Stimulated activated CD8-positive, alpha-beta memory T cell treated with anti-CD3 and anti-CD28 coated beads, Interleukin-7, amount 100 ng/mL, for 4 hours (primary cell): ENCODE measurements at places on chromosomes 3 and 15.

DNA sequence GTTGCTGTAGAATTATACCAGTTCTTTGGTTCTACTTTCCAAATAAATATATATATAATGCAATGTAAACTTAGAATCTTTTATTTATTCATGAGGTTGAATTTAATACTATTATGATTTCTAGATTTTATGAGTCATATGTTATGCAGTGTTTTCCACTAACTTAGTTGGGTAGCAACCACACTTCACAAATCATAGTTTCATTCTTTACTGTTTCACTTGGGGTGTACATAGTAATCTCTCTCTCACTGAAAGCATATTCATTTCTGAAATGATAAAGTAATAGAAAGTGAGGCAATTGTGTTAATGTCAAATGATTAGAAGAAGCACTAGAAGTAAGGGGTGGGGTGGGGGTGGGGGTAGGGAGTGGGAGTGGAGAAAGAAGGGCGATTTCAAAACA lies 52.6 kb downstream of the IQCH start:
- DNase-seq: no peak

- DNase-seq: no peak
These were observed 85.1 kb upstream of the TSEN2 start for GRCh38 chr3:12399226-12399625.

DNA sequence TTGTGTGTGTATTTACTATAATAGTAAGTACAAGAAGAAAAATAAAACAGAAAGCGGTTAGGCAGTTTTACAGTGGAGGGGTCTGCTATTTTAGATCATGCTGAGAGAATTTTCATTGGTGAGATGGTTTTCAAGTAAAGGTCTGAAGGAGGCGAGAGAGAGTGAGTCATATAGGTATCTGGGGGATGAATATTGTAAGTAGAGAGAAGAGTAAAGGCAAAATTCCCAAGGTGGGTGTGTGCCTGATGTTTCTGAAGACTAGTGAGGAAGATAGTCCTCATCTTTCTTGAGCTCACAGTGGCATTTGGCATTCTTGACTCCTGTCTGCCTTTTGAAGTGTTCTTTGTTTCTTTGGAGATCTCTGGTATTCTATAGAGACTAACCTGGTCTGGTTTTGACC lies 38.6 kb downstream of the CRYBG3 start:
- DNase-seq: no peak

GRCh38 chr15:98845138-98845884 lies 162.3 kb downstream of the PGPEP1L start:
- no peak for DNase-seq

DNA sequence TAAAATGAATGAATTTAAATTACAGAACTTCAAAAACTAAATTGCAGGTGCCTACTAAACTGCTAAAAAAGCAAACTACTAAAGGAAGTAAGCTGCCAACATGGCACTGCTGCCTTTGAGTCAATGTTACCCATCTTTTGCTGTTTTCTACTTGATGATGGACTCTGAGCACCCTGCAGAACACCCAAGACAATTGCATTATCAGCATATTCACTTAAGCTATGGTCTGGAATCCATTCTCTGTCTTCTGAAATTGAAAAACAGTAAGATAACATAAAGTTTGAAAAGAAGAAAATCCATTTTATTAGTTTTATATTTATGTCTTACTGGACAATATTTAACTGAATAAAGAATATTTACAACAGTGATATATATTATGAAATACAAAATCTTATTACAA lies 91.4 kb downstream of the ZBBX start:
- no peak for DNase-seq

GRCh38 chr15:40045572-40046217 lies 6.7 kb upstream of the SRP14 start:
- DNase-seq: no peak

DNA sequence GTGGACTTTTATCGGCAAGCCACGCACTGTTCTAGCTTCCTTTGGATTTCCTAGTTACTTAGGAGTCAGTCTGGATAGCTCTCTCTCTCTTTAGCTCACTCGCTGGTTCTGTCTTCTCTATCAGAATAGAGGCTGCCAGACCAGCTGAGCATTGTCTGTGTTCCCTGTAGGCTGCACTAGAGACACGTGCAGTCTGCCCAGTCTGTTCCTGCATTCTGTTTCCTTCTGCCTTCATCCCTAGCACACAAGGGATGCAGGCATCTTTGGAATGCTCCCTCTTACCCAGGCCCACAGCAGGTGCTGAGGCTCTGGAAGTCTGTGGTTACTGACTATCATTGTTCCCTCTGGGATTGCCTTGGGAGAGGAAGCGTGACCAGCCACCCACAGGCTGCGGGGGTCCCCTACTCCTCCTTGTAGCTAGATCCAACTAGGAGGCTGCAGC lies 322.8 kb downstream of the ZNF621 start:
- DNase-seq: no peak

DNA sequence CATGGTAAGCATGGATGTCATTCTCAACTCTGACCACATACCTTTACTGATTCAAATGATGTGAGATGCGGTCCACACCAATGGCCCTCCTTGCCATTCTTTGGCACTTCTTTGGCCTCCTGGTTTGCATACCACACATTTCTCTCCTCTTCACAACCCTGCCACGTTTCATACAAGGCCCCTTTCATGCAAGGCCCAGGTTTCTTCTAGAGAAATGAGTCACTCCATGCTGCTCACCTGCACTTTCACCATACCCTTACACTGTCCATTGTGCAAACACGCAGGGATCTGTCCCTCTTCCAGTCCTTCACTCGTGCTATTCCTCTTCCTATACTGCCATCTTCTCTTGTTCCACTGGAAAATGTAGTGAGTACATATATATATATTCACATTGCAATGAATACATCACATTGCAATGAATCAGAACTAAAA lies 24.4 kb upstream of the SLC24A5 start:
- no peak for DNase-seq

DNA sequence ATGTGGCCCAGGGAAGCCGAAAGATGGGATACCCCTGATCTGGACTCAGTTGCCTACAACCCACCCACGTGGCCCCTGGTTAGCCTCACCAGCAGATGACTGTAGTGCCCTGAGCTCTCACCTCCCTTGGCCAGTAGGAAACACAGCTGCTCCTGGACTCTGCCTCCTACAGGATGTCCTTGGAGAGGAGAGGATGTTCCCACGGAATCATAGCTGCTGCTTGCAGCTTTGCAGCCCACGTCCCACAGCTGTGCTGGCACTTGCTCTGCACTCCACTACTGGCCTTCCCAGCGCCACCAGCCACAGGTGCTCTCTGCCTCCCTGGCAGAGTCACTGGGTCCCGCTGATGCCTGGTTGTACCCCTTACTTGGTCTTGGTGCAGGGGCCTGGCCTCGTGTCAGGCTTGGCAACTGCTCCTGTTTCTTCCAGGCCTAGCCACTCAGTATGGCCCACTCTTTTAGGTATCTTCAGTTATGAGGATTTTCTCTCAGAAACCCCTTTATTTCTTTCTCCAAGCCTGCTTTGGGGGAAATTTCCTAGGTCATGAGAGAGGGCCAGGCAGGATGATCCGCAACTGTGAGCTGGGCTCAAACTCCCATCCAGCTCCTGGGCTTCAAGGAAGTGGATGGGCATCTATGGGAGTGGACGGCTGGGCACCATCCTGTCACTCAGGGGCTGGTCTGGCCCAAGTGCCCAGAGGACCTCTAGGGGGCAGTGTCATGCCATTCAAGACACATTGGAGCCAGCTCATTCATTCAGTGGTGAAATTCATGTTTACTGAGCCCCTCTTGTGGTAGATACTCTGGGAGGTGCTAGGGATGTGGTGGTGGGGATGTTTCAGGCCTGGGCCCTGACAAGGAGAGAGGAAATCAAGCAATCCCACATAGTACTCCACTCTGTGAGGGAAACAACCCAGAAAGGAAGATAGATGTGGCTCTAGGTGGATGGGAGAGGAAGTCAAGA lies 16.2 kb upstream of the VILL start:
- DNase-seq: peak; percentile 29

DNA sequence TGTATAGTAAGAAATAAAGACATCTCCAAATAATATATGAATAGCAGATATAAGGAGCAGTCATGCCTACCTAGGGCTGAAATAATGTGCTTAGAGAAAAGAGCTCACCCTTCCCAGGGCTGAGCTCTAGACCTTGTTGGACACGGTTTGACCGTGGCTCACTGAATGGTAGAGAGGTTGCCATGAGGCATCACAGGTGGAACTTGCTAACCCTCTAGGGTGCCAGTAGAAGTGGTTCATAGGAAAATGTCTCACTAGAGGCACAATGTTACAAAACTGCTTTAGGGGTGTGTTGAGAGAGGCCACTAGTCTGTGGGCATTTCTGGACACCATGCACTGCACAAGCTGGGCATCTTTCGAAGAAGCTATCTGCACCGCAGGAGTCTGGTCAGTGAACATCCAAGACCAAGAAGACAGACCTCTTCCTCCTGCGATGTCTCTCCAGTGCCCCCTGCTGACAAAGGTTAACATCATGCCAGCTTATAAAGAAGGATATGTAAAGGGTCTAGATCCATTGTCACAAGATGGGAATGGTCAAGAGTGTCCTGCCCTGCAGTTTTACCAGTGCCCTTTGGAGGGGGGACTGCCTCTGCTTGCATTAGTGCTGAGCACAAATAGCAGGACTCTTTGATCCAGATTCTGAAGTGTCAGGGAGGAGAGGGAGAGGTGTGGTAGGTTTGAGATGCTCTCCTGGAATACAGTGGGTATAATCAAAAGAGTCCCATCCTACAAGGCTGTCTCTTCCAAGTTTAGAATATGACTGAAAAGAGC lies 266.8 kb downstream of the ZNF385D start:
- no peak for DNase-seq

- DNase-seq: no peak
These were observed 567 bp downstream of the TICRR start for GRCh38 chr15:89575656-89576416.

- DNase-seq: no peak
These were observed 39.6 kb downstream of the SEMA6D start for GRCh38 chr15:47756872-47757271.

DNA sequence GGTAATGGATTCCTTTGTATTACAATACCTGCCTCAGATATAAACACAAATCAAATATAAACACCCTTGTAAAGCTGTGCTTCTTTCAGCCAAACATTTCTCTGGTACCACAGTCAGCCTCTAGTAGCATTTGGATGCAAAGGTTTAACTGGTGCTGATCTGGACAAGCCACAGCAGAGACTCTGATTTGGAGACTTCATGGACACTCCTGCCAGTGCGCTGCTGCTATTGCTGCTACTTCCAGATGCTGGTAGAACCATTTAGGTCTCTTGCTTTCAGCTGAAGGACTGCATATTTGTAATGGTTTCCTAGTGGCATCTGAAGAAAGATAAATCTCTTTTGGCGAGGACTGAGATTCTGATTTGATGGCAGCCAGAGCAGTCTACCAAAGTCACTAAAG lies 36.9 kb downstream of the NCK1 start:
- no peak for DNase-seq

DNA sequence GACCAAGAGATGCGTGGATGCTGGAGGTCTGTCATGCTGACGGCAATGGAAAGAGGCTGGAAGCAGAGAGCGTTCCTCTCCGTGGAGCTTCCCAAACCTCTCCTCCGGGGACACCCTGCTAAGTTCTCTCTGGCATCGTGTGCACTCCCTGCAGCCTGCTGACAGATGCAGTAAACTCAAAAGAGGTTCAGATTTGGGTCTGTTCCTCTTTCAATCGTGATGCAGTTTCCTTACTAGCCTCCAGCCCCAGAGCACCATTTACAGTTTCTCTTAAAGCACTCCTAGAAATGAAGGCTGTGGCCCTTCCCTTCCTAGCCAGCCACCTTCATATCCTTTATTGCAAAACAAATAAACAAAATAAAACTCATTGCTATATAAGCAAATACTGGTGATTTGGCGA lies 47.3 kb upstream of the LRRC58 start:
- no peak for DNase-seq

GRCh38 chr15:68209735-68210408 lies 4.7 kb upstream of the CALML4 start:
- DNase-seq: peak; percentile 51

DNA sequence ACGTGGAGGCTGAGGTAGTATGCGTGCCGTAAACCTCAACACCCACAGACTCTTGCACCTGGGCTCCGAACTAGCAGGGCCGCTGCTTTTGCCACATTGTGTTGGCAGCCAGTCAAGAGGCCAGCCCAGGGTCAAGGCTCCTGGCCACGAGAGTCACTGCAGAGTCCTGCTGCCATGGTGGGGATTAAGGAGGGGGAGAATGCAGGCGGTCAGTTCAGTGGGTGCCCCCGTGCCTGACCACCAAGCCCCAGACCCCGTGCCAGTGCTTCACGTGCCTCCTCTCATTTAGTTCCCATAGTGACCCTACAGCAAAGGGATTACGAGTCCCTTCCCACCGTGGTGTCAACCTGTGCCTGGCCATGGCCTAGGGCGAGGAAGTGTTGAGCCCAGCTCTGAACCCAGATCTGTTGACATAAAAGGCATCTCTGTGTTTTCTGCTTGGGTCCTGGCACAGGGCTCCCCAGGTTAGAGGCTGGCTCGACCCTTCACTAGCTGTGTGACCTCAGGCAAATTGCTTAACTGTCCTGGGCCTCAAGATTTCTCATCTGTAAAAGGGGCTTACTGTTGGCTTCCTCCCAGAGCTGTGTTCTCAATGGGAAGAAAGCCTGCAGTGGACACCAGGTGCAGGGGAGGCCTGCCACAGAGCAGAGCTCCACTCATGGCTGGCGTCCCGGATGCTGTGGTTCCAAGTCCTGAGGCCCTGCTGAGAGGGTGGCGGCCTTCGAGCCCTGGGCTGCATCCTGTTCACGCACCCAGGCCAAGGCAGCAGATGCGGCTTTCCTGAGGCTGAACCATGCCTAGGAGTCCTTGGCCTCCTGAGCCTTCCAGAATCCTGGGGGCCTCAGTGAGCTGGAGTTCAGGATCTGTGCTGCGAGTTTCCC lies 32.8 kb downstream of the FBLN2 start:
- no peak for DNase-seq

- no peak for DNase-seq
These were observed 20.7 kb downstream of the CCDC12 start for GRCh38 chr3:46955801-46956259.

DNA sequence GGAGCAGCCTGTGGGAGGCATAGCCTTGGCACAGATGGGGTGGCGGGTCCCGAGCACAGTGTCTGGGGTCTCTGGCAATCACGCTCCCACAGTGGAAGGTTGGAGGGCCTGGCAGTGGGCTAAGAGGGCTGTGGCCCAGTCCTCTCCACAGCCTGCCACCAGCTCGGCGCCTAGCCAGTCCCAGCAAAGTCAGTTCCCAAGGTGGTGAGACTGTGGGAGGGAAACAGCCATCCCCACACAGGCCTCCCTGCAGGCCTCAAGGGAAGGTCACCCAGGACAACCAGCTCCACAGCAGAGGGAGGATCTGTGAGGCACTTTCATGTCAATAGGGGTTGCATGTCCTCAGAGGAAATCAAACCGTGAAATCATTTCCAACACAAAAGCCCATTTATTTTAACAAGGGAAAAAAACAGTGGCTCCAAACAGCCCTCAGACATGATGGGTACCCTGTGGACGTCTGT lies 27.6 kb upstream of the LIMD1 start:
- no peak for DNase-seq

DNA sequence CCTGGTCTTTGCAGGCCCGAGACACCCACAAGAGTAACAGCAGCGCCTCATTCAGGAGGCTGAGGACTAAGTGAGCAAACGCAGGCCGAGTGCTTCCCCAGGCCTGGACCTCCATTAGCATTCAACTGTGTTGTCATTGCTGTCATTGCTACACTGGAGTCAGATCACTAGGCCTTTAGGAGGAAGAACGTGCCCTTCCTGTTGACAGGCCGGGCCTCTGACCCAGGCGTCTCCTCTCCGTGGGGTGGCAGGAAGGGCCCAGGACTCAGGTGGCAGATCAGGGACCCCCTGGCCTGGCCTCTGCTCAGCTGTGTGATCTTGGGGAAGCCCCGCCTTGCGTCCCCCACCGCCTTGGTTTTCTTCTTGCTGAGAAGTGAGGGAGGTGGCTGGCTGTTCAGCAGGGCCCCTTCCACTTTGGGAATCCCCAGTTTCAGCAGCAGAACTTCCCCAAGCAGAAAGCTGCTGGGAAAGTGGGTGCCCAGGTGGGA lies 19.1 kb downstream of the ZDHHC19 start:
- peak; percentile 41 for DNase-seq
